ENCODE measurements at places on chromosomes 5 and 9.
A peak's percentile ranks its signal among the peaks of the same experiment; 100 is the strongest.

- DNase-seq = no peak
These were observed 244.7 kb downstream of the BNC2 start for GRCh38 chr9:16625811-16626210.

DNA sequence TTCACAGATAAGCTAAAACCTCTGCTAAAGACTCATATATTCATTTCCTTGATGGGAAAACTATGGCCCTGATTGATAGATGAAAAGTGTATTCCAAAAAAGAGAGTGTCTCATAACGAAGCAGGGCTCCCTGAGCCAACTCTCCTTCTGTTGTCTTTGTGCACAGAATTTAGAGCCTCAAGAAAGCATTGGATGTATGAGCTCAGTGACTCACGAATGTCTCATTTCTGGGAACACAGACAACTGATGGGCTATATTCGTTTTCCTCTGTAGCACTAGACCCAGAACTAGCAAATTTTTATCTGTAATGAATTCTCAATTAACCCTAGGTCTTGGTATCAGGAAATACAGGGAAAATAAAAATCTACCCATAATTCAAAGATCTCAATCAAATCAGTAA, 88.4 kb downstream of the LMNB1 start:
- DNase-seq = peak; percentile 65

- no peak for DNase-seq
These were observed 1892.1 kb downstream of the MAT2B start for GRCh38 chr5:165397516-165397915.

DNA sequence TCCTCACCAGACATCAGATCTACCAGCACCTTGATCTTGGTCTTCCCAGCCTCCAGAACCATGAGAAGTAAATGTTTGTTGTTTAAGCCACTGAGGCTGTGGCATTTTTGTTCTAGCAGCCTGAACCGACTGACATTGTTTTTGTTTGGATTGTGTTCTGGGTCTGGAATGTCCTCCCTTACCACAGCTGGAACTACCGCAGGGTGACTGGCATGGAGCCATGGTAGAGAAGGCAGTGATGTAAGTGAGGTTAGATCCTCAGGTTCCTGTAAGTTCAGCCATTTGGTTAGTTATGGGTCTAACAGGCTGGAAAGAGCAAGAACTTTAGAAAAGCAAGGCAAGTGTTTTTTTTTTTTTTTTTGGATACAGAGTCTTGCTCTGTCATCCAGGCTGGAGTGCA, 209.3 kb downstream of the DAB2IP start:
- peak; percentile 92 for DNase-seq

DNA sequence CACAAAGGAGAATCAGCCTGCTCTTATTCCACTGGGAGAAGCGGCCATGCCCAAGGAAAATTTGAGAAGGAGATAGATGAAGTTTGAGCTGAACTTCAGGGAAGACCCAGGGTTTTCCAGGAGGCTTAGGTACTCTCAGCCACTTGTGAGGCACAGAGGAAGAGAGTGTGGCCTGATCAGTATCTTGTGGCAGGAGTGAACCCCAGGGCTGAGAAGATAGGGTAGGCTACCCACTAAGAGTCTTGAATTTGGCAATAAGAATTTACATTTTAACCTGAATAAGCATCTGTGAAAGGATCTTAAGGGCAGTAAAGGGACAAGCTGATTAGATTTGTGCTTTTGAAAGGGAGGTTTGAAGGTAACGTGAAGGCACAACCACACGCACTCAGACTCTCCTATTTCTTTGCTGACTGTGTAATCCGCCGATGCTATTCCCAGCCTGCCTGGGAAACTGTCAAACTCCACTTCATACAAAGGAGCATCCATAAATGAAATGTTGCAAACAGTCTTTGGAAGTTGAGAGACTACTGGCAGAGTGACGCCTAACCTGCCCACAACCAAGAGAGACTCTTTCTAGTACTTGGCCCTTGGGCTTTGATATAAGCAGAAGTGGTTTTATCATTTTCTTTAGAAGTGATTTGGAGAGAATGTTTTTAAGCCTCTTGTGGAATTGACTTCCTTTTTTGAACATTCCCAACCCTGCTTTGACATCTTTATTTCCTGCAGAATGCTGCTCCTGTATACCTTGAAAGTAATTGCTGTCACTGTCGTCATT, 108.2 kb upstream of the VCAN start:
- no peak for DNase-seq

GRCh38 chr5:73459366-73459765, 10.8 kb upstream of the FOXD1 start:
- DNase-seq = no peak

DNA sequence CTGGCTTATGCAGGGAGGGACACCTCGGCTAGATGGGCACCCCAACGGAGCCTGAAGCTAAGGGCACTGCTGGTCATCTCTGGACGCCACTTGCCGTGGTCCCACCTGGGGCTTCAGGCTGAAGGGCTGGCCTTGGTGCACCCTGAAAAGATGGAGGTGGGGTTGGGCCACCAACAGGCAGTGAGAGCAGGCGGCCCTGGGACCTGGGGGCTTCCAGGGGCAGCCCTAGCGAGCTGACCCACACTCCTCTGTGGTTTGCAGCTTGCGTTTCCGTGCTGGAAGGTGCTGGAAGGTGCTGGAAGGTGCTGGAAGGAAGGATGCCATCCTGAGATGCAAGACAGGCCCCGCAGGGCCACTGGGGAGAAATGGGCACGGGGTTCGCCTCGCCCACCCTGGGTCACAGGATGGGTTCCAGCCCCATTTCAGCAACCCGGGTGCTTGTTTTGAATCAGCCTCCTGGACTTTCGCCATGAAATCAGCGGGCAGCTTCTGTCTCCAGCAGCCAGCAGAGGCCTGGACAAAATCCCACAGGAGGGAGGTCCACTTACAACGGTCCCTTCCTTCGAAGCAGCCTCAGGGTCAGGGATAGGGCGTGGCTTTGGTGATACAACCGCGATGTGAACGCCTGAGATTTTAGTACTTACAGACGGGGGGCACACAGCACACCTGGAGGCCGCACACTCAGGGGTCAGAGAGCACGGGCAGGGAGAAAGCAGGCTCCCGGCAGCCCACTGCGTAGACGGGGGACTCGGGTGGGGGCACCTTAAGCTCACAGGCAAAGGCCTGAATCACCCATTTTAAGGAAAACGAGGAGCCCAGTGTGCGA, 303.1 kb upstream of the IRX4 start:
- no peak for DNase-seq

DNA sequence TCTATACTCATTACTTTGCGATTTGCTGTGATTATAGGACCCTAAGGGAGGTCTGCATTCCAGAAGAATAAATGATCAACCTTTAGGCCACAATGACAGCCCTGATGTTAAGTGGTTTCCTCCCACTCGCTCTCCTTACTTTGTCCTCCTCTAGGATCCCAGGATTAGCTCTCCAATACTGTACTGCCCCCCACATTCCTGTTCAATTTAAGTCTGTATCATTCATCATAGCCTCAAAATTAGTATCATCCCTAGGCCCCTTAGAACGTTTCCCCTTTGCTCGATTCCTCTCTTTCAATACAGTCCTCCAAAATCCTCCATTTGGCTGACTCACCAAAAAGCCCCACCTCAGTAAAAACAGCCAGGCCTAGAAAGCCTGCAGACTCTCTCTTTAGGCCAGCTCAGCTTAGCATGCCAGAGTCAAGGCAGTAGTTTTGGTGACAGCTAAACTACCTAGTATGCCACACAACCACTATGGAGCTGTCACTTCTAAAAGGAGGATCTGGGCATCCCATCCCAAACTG, 24.4 kb downstream of the RNF145 start:
- DNase-seq = peak; percentile 63

- DNase-seq = no peak
These were observed 1.2 kb downstream of the FANCC start for GRCh38 chr9:95316274-95316673.

- no peak for DNase-seq
These were observed 29.7 kb upstream of the TDRD7 start for GRCh38 chr9:97382099-97382718.

DNA sequence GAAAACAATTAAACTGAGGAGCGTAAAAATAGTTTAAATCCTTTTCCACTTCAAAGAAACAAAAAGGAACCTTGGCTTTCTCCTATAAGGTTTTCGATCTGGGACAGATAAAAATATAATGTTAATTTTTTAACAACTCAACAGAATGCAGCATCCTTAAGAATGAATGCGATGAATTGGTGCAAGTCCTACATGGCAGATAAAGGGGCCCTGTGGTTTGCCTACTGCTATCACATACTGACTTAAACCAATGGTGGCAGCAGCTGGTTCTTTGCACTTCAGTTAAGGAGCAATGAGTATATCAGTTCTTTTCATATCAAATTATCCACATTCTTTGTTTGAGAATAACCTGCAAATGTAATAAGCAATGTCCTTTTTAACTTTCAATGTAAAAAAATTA, 12.4 kb upstream of the TYRP1 start:
- no peak for DNase-seq

Data from AG10803 (cell line).